Stimulated activated CD4-positive, alpha-beta T cell treated with anti-CD3 and anti-CD28 coated beads, TNF-alpha, amount 100 ng/mL, for 1 hour (primary cell): ENCODE measurements at places on chromosomes 2 and 18.

GRCh38 chr2:9805435-9806297, 37.6 kb upstream of the TAF1B start:
- DNase-seq: no peak

DNA sequence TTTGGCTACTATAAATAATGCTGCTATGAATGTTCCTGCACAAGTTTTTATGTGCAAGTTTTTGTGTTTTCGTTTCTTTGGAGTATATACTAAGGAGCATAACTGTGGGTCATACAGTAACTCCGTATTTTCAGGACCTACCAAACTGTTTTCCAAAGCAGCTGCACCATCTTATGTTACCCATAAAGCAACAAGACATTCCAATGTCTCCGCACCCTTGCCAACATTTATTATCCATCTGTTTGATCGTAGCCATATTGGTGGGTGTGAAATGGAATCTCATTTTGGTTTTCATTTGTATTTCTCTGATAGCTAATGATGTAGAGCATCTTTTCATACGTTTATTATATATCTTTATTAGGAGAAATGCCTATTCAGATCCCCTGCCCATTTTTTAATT, 13.8 kb downstream of the TMEM131 start:
- no peak for DNase-seq

DNA sequence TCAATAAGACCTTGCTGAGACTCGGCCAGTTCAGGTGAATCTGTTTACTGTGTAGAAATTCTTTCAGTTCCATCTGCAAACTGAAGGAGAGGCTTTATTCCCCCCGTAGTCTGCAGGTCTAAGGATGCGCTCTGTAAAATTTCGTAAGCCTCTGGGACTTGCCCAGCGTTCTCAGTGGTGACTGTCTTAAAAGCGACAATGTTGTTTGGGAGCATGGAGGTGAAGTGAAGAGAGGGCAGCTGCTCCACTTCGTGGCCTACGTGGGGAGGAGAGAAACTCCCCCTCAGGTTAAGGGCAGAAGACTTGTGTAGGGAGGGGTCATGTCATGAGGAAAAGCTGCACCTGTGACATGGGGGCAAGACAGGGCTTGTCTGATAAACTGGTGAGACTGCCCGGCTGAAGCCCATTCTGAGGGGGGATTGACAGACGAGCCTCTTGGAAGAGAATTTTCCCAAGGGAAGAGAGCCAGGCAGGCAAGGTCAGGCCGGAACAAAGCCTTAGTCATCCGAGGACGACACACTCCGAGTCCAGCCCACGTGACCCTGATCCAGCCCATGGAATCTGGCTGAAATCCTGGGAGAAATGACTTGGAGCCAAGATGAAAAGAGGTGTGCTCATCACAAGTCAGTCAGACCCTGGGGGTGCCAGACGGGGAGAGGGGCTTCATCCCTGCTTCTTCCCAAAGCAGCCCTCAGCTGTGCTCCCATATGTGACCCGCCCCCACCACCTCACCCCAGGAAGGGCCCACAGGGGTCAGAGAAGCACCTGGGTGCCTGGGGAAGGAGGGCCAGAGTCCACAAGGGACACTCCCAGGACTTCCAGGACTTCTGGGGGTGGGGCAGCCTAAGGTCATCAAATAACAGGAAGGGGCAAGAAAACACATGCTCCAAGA, 88.5 kb upstream of the SH3BP4 start:
- no peak for DNase-seq

DNA sequence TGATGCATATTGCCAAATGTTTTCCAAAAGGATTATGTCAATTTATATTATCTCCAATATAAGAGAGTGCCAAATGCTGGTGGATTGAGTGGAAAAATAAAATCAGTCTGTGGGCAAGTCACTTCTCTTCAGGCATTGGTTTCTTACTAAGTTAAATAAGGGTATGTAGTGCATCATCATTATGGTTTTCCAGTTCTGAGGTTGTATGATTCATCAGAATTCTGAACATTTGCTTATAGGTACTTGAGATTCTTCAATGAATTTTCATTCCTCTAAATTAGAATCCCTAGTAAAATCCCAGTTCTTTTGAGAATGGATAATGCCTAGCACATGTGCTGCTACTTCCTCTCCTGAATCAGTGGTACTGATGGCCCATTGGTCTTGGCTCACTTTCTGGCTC, 188.9 kb upstream of the OSR1 start:
- DNase-seq: no peak

DNA sequence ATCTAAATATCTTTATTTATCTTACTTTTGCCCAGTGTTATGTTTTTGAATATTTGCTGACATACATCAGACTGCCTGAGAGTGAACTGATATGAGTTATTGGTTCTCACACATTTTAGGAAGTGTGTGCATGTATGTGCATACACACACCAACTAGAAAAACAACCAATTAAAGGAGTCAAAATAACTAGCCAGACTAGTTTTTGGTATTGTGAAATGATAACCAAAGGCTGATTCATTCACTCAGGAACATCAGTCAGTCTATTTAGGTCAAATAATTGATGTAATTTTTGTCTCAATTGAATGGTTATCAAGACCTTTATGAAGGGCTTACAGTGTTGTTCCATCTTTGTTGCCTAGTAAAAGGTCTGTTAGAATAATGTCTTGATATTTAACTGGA, 369.3 kb upstream of the VRK2 start:
- DNase-seq: no peak

DNA sequence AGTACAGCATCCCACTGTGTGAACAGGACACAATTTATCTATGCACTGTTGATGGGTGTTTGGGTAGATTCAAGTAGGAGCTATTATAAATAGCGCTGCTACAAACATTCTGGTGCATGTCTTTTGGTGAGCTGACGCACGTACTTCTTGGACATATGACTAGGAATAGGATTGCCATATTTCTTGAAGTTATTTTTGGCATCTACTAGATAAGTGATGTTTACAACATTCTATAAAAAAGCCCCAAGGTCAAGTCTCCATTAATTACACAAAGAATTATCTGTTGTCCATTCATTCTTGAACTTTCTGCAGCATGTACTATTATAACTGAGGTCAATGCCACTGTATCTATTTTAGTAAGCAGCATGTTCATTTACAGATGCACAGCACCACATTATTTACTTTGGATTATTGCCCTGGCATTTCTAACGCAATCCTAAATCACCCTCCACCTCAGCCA, 225.5 kb upstream of the TMEM200C start:
- DNase-seq: no peak

GRCh38 chr2:172282944-172283343, 144.4 kb upstream of the ITGA6 start:
- DNase-seq: no peak

GRCh38 chr2:134657650-134658250, 61.0 kb downstream of the TMEM163 start:
- DNase-seq: no peak
